Stimulated activated CD8-positive, alpha-beta memory T cell treated with anti-CD3 and anti-CD28 coated beads, Interleukin-2, amount 100 ng/mL, for 1 hour (primary cell): ENCODE measurements at places on chromosomes 2 and 18.
A peak's percentile ranks its signal among the peaks of the same experiment; 100 is the strongest.

GRCh38 chr18:78408623-78409022, 571.0 kb upstream of the SALL3 start:
- no peak for DNase-seq

- DNase-seq: no peak
These were observed 113.4 kb downstream of the ZBTB7C start for GRCh38 chr18:48295586-48296311.

GRCh38 chr2:227238238-227239237, 74.1 kb downstream of the COL4A3 start:
- DNase-seq: peak; percentile 14

GRCh38 chr2:33581872-33582271, 17.2 kb downstream of the FAM98A start:
- DNase-seq: no peak

DNA sequence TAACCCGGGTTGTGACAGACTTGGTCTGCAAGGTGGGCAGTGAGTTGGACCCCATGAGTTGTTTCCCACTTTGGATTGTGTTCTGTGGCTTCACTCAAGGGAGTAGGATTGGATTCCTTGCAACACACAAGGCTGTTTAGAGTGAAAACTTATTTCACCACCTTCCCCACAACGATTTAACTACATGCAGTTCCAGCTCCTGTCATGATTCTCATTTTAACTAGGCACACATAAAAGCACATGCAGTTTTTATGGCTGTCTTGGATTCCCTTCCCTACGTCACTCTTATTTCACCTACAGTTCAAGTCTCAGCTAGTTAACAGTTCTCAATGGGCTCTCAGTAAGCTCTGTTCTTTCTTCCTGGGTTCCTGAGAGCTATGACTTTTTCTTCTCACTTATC, 15.9 kb downstream of the EFEMP1 start:
- DNase-seq: no peak

GRCh38 chr18:5982332-5982731, 87.0 kb upstream of the TMEM200C start:
- DNase-seq: no peak

DNA sequence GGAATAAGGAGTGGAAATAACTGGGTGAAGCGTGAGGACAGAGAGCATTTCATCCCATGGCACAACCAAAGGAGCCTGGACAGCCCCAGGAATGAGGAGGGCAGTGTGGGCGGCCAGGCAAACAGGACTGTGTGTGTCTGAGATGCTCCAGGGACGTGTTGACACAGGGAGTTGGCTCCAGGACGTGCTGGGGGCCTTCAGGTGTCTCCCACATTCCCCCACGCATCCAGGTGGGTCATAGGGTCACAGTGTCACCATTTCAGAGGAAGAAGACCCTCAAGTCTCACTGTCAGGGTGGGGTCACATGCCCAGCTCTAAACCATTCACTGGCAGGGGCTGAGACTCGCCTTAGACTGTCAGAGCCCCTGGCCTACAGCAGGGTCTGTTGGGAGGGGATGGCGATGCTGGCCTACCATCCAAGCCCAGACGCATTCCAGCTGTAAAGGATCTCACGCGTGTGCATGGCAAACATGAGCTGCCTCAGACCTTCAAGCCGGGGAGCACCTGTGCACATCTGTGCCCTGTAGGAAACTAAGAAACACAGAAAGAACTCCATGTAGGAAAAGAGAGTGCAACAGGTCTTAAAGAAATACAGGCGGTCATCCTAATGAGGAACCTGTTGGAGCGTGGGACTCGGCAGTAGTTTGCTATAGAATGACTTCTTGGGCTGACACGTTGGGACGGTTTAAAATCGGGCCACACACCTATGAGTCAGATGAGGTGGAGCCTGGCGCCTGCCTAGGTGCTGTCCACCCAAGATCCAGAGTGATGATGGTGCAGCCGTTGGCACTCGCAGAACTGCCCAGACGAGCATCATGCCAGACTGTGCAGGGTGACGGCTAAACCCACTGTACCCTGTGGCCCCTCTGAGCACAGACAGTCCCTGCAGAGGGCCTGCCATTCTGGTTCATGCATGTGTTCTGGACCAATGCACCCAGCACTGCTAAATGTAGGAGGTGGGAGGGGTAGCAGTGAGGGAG, 17.3 kb downstream of the PARD6G start:
- DNase-seq: no peak

- DNase-seq: no peak
These were observed 41.3 kb downstream of the GAREM1 start for GRCh38 chr18:32429402-32429801.

GRCh38 chr2:217314021-217314460, 454.2 kb upstream of the TNP1 start:
- no peak for DNase-seq

- no peak for DNase-seq
These were observed 19.4 kb downstream of the BABAM2 start for GRCh38 chr2:27909901-27910300.

- DNase-seq: no peak
These were observed 36.2 kb upstream of the YES1 start for GRCh38 chr18:848062-848861.

GRCh38 chr18:26614374-26614773, 66.0 kb upstream of the KCTD1 start:
- DNase-seq: no peak

- DNase-seq: no peak
These were observed 147.6 kb downstream of the THADA start for GRCh38 chr2:43448011-43448821.

GRCh38 chr2:118085173-118086023, 2.9 kb upstream of the INSIG2 start:
- no peak for DNase-seq

DNA sequence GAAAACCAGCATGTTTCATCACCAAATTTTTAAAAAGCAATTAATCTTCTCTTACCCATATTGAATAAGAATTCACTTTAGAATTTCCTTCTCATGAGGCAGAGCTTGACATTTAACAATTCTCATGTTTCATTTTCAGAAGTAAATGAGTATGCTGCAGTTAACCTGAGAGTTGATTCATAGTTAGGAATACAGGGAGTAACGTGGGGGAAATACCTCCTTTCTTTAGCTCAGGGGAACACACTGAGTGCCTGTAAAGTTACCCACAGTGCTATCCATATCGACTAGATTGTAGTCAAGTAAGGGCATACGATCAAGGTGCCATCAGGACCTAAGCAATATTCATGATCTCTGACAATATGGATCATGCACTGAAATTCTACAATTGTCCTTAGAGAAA, 38.9 kb upstream of the ATIC start:
- DNase-seq: no peak

- no peak for DNase-seq
These were observed 164.2 kb upstream of the ETAA1 start for GRCh38 chr2:67232936-67233335.

DNA sequence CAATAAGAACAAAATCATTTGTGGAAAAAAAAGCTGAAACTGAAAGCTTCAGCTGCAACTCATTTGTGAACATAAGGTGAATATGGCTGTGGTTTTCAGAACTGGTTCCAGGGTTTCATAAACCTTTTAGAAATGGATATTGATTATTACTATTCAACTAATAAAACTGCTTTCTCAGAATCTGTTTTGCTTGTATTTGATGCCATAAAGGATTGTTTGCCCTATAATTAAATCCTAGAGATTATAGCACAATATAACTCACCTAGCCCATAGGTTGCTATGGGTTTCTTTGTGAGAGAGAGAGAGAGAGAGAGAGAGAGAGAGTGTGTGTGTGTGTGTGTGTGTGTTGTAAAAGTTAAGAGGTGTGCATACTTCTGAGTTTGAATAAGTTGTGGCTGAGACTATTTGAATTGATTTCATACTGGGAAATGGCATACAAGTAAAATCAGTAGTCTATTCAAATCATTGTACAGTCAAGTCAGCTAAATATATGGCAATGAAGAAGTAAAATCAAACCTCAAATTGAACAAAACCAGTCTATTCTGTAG, 339.2 kb downstream of the ARHGAP15 start:
- DNase-seq: no peak

- DNase-seq: no peak
These were observed 200.9 kb downstream of the ERBB4 start for GRCh38 chr2:212337486-212338343.

DNA sequence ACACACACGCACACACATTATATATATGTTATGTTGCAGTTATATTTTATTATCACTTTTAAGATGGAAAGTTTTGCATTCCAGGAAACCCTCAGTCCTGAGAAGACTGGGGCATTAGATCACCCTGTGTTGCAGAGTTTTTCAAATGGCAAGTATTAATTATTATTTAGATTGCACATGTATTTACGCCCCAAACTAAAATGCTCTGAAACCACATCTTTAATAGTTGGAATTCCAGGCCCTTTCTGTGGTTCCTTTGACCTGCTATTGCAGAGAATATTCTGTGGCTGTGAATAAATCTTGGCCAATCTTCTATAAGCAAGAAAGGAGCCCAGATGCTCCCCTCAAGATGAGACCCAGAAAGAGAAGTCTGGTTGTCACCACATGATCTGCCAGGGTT, 427.0 kb upstream of the TNP1 start:
- no peak for DNase-seq

GRCh38 chr2:218392459-218392858, 7.2 kb upstream of the CTDSP1 start:
- no peak for DNase-seq

GRCh38 chr2:216404010-216404618, 8.2 kb upstream of the SMARCAL1 start:
- DNase-seq: peak; percentile 11

GRCh38 chr2:178731300-178731699, 75.9 kb downstream of the TTN start:
- DNase-seq: no peak

GRCh38 chr18:1425679-1426078, 521.0 kb downstream of the ADCYAP1 start:
- DNase-seq: no peak

- no peak for DNase-seq
These were observed 90.9 kb downstream of the ETAA1 start for GRCh38 chr2:67487993-67488392.

- no peak for DNase-seq
These were observed 692.6 kb downstream of the ERBB4 start for GRCh38 chr2:211846036-211846400.

DNA sequence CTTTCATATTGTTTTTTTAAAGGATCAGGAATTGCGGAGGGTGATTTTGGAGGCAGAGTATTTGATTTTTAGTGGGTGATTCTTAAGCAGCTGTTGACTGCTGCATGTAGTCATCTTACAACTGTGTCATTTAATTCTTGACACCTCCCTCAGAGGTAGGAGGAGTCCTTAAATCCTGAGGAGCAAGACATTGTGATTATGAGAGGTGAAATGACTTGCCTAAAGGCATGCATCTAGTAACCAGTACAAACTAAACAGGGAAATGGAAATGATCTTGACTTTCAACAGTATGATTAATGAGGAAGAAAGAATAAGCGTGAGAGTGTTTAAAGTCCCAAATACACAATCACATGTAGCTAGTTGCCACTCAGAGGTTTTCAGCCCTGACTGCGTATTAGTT, 440.7 kb downstream of the THSD7B start:
- no peak for DNase-seq

DNA sequence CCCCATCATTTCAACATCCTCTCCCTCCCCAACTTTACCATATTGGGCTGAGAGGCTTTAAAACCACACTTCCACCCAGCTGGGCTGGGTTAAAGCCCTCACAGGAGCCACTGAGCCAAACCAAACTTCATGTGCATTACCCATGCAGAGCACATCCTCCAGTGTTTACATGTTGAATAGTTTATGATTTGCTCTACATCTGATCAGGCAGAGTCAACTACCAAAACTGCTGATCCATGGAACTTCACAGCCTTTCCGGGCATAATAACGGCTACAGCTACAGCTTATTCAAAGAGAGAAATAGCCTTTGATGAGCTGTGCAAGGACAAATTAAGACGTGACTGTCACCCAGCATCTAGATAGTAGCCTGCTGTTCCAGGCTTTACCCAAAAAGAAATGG, 39.0 kb downstream of the MAIP1 start:
- DNase-seq: no peak

GRCh38 chr2:74001121-74001520, 16.4 kb downstream of the TET3 start:
- DNase-seq: no peak

DNA sequence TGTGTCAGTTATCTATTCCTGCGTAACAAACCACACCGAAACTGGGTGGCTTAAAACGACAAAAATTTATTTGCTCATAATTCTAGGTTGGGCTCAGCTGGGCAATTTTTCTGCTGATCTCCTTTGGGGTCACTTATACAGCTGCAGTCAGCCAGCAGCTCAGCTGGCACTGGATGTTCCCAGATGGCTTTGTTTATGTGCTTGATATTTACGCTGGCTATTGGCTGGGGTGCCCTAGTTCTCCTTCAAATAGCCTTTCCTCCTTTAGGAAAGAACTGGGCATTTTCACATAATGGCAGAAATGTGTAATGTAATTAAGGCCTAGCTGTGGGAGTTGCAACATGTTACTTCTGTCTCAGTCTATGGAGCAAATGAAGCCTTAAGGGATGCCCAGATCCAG, 142.2 kb downstream of the B3GNT2 start:
- DNase-seq: no peak

- no peak for DNase-seq
These were observed 2.3 kb upstream of the PLEKHH2 start for GRCh38 chr2:43634604-43635306.

- DNase-seq: no peak
These were observed 8.3 kb upstream of the MTIF2 start for GRCh38 chr2:55277310-55277709.

GRCh38 chr18:41594582-41594981, 360.5 kb upstream of the PIK3C3 start:
- DNase-seq: no peak

DNA sequence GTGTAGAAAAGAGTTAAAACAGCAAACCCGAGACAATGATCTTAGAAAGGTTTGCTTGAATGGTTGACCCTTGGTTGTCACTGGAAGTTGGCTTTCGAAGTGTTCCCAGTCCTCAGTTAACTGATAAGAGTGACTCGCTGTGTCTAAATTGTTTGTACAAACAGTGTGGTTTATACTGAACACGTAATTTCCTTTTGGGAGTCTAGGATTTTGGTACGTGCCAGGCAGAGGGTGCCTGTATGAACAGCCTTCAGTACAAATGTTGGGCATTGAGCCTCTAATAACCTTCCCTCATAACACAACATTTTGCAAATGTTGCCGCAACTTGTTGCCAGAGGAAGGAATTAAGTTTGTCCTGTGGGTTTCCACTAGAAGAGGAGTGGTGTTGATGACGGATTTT, 95.8 kb upstream of the DPP10 start:
- no peak for DNase-seq

- no peak for DNase-seq
These were observed 77.0 kb downstream of the PRKCE start for GRCh38 chr2:45728458-45728942.

GRCh38 chr2:102119255-102119654, 23.3 kb upstream of the IL1R1 start:
- DNase-seq: no peak
